Omental fat pad (tissue), 4 donors: ENCODE measurements at places on chromosomes 11 and 22. TPM values are rescaled to one million over a fixed set of nuclear protein-coding genes. Genes with fewer than 3 reads are reported as not detected.

- DNase-seq: no peak
Measured at GRCh38 chr11:14687456-14687855, 43.9 kb downstream of the PDE3B start.

DNA sequence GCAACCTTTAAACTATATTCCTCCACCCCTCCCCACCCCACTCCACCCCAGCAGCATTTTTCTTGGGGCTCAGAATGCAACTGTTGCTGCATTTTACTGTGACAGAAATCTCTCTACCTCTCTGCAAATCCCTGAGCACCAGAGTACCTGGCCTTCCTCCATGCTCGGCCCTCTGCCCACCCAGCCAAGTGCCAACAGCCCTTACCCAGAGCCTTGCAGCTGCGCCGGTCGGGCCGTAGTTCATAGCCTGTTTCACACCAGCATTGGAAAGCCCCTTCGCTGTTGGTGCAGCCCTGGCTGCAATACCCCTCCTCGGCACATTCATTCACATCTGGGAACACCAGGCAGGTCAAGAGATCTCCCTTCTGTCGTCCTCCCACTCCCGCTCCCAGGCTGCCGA is 23.4 kb downstream of the LRP4 start:
- DNase-seq: no peak

- no peak for DNase-seq
Measured at GRCh38 chr22:50530580-50530876, 716 bp upstream of the TYMP start.

DNA sequence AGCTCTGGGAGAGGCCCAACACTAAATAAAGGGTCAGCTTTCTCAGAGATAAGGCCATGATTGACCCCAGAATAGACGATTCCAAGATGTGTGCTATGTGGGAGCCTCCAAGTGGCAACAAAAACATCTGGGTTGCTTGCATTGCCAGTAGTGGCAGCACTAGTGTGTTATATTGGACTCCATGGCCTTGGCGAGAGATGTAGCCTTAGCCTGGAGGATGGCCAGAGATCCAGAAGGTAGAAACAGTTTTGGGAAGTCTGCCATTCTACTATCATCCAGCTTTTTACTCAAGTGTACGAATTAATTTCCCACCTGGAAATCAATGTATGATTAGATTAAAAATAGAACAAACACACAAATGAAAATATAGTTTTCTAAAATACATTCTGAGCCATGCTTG is 3.0 kb downstream of the OR8D4 start:
- no peak for DNase-seq

- DNase-seq: no peak
Measured at GRCh38 chr11:29208117-29208516, 808.7 kb downstream of the KCNA4 start.

DNA sequence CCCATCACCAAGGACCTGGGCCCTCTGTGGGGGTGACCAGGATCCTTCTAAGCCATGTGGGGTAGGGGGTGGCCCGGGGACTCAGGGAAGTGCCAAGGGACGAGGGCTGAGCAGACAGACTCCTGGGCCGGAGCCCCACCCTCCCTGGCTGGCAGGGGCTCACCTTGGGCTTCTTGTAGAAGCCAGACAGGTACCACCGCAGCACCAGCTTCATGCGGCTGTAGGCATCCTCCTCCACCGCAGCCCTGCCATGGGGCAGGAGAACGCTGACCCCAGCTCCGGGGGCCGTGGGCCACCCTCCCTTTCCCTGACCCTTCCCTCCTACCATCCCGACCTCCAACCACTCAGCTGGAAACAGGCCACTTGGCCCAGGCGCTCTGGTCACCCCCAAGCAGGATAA is 45.9 kb upstream of the CARS1 start:
- DNase-seq: no peak

DNA sequence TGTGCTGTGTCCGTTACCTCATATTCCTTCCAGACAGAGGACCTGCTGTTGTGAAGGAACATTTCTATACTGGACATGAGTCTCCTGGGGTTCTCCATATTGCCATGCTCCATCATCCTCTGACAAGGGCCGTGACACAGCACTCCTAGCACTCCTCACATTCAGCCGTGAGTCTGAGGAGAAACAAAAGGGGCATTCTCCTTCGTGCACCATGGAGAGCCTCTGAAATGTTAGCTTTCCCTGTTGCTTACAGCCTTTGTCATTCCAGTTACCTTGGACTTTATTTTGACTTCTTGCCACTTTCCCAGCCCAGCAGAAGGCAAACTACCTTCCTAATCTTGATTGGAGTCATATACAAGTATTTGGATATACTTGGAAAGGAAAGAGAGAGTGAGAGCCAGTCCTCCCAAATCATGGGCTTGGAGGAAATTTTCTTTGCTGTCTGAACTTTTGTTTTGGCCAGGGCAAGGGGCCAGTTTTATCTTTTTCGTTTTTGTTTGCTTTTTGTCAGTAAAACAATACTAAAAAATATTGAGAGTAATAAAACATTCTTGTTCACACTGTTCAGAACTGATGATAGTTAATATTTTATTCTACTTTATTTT is 29.1 kb upstream of the TECTA start:
- no peak for DNase-seq

DNA sequence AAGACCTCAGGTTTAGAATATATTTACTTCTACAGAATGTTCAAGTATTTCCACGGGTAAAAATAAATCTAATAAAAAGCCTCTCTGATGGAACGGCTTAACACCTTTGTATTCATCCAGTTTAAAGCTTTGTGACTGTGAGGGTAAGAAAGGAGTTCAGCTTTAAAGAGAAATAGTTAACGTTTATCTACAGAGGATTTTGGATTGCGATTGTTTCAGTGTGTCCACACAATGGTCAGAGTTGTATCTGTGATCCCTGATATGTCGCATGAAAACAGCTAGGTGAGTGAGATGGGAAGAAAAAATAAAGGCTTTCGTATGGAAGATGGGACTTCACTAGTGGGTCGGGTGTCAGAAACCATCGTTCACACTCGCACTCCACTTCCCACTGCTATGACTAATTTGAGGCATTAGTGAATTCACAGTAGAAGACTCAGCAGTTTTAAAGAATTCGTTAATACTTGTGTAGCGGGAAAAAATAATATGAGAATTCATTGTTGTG is 1.6 kb downstream of the APLP2 start:
- DNase-seq: no peak

GRCh38 chr22:16774911-16775500 is 50.2 kb downstream of the XKR3 start:
- DNase-seq: no peak

DNA sequence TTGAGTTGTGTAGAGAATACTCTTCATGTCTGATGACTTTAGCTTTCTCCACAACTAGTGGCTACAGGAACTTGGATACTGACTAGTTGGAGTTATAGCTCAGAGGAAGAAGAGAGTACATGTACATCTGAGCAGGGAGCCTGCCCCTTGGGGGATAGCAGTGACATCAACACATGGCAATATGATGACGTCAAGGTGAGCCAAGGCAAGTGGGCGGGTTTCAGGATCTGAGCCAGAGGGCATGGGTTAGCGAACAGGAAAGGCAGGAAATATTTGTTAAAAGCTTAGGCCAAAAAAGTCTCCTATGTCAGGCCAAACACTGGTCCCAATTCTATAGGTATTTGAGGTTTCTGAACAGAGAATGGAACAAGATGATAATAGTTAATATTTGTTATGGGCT is 42.0 kb upstream of the HORMAD2 start:
- no peak for DNase-seq

DNA sequence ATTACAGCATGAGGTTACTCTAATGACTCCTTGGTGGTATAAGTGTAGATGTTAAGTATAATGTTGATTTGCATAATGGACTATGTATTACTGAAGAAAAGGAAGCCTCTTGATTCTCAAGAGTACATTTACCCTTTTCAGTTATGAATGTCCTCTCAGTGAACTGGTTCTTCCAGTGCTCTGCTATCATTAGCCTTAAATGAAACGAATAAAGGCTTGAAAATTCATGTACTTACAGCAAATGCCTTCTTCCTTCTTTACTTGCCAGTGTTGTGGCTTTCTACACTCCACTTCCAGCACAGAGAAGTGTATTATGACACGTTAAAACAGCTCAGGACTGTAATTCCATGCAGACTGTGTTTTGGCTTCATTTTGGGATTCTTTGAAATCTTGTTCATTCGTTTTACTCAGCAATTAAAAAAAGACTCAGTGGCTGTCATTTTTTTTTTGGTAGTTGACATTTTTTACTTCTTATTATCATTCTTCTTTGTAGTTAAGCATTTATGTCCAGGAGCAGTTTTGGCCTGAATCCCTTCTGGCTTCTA is 96.9 kb downstream of the MTMR3 start:
- no peak for DNase-seq

- no peak for DNase-seq
Measured at GRCh38 chr11:74037309-74037708, 28.4 kb upstream of the UCP3 start.

GRCh38 chr11:121591405-121592033 is 138.8 kb upstream of the SORL1-AS1 start:
- no peak for DNase-seq

GRCh38 chr11:111788051-111788450 is 21.9 kb upstream of the PPP2R1B start:
- DNase-seq: no peak

DNA sequence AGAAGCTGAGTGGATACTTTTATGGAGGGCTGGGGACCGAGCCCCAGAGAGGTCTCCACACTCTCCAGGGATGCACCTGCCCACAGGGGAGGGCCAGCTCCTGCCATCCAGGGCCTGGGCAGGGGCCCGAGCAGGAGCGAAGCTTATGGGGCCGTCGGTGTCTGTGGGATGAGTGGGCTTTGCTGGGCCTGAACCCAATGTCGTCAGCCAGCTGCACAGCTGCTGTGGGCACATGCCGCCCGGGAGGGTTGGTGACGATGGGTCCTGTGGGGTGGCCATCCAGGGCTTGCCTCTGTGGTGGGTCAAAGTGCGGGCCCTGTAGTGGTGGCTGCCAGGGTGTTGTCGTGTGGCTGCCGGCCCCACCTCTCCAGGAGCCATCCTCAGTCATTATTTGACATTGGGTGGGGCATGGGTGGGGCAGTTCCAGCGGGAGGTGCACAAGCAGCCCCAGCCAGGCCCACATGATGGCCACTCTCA is 447.1 kb downstream of the TBC1D22A start:
- no peak for DNase-seq

GRCh38 chr11:15824060-15824459 is 532.3 kb downstream of the SOX6 start:
- no peak for DNase-seq

DNA sequence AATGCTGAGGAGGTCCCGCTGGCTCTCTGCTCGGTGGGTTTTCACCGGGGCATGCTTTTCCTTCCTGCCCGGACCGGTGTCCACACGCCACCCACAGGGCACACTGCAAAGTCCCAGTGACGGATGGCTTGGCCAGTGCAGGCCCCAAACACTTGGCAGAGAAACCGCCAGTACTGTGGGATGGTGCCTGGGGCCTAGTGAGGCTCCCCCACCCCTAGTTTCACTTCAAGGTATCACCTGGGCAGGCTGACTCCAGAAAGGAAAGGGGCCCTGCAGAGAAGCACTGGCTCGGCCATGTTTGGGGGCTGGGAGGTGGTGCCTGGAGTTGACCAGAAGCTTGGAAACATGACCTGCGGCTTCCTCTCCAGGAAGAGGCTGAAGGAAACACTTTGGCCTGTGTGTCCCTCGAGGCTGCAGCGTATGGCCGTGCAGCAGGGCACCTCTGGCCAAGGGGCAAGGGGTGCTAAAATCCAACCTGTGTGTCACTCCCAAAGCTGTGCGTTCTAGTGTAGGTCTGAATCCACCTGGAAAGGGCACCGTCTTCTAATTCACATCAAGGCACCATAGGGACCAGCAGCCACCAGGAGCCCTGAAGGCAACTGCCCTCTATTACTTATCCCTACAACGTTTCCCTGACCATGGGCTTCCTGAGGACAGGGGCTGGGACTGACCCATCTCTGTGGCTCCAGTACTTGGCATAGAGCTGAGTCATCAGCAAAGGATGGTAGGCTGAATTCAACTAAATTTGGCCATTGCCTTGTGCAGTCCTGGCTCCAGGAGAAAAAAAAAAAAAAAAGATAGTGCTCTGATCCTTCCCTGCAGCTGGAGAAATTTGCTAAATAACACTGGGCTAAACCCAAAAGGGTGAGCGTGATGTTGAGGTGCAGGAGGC is 22.6 kb downstream of the TPBGL start:
- no peak for DNase-seq

PLEKHB1 gene
- 7.0 TPM for total RNA-seq

RCOR2 gene
- total RNA-seq: 0.32 TPM

EHF gene
- total RNA-seq: not detected

RTCB gene
- total RNA-seq: 56.1 TPM

MMP13 gene
- total RNA-seq: not detected

SCT gene
- total RNA-seq: not detected

HBD gene
- total RNA-seq: not detected

TRPM5 gene
- total RNA-seq: not detected
